ENCODE measurements at places on chromosomes 4 and X. TPM values are rescaled to one million over a fixed set of nuclear protein-coding genes. Genes with fewer than 3 reads are reported as not detected.

FRG2 gene
- total RNA-seq: not detected

S100P gene
- not detected for total RNA-seq

TFE3 gene
- total RNA-seq: 16.4 TPM

ZNF41 gene
- 4.8 TPM for total RNA-seq

MPP1 gene
- 21.7 TPM for total RNA-seq

TMPRSS11B gene
- not detected for total RNA-seq

NIPAL1 gene
- 1.4 TPM for total RNA-seq

PAK3 gene
- 0.94 TPM for total RNA-seq

GUCY1A1 gene
- total RNA-seq: 0.27 TPM

LONRF3 gene
- 6.2 TPM for total RNA-seq

AFP gene
- total RNA-seq: 1.0 TPM

CENPI gene
- 9.5 TPM for total RNA-seq

TMEM150C gene
- 3.0 TPM for total RNA-seq

ZNF330 gene
- 34.0 TPM for total RNA-seq

CCSER1 gene
- total RNA-seq: 4.4 TPM

TLR1 gene
- total RNA-seq: 5.4 TPM

PDE5A gene
- 2.6 TPM for total RNA-seq

CENPVL2 gene
- total RNA-seq: not detected

PAGE2 gene
- total RNA-seq: not detected

GYPB gene
- not detected for total RNA-seq

TCP11X1 gene
- total RNA-seq: not detected
